ENCODE measurements at places on chromosomes 13 and 19.
A peak's percentile ranks its signal among the peaks of the same experiment; 100 is the strongest.

GRCh38 chr19:27775395-27775794 is 1437.6 kb downstream of the UQCRFS1 start:
- no peak for DNase-seq

DNA sequence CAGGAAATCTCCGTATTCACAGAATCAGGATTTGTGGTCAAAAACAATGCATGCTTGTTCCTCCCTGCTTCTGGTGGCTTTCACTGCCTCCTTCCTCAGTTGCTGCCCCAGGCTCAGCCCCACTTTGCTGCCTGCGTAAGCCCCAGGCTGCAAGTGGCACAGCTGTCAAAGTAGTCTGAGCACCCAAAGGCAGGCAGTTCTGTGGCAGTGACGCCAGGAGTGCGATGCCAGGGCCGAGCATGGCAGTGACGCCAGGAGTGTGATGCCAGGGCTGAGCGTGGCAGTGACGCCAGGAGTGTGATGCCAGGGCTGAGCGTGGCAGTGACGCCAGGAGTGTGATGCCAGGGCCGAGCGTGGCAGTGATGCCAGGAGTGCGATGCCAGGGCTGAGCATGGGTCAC is 77.3 kb upstream of the GPR183 start:
- peak; percentile 49 for DNase-seq

GRCh38 chr19:5832061-5832460 is 7.4 kb downstream of the FUT6 start:
- DNase-seq = no peak

GRCh38 chr19:1747285-1748114 is 5.8 kb upstream of the ONECUT3 start:
- DNase-seq = no peak

GRCh38 chr13:59461411-59461810 is 702.3 kb downstream of the DIAPH3 start:
- DNase-seq = no peak

DNA sequence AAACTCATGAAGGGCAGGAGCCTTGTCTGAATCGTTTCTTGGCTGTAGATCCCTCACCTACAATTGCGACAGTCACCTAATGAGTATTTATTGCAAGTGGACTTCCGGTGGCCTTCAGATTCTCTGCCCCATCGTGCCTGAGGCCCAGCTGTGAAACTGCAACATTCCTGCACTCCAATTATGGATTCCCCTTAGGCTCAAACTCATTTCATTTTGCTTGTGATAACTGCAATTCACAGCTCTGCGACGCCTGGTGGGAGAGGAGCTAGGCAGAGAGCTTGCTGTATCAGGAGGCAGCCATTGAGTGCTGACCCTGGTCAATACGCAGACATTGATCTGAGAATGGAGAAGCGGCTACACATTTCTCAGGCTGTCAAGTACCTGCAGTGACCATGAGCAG is 59.0 kb downstream of the CCDC70 start:
- no peak for DNase-seq

GRCh38 chr13:36965767-36966166 is 33.4 kb downstream of the ALG5 start:
- no peak for DNase-seq

DNA sequence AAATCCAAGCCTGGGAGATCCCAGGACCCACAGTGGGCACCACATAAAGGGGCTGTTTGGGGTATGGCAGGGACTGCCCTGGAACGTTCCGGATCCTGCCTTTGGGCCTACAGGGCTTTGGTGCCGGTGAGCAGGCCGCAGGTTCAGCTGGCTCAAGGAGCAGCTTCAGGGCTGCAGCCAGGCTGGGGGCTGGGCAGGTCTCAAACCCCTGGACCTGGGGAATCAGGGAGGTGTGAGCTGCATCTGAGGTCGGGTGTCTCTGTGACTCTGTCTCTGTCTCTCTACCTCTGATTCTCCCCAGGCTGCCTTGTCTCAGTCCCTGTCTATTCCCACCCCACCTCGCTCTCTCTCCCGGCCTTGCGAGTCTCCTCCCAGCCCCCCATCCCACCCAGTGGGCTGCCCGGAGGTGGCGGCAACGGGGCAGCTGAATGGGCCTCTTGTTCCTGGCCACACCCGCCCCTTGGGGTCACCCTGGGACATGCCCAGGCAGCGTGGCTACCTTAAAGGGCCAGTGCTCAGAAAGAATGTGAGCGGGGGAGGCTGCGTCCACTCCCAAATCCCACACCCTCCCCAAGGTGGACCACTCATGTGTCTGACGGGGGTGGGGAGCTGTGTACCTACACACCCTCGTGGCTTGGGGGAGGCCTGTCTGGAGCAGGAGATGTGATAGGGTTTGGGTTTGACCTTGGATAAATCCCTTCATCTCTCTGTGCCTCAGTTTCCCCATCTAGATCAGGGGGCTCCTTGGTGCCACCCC is 31.1 kb downstream of the NFIC start:
- DNase-seq = no peak

DNA sequence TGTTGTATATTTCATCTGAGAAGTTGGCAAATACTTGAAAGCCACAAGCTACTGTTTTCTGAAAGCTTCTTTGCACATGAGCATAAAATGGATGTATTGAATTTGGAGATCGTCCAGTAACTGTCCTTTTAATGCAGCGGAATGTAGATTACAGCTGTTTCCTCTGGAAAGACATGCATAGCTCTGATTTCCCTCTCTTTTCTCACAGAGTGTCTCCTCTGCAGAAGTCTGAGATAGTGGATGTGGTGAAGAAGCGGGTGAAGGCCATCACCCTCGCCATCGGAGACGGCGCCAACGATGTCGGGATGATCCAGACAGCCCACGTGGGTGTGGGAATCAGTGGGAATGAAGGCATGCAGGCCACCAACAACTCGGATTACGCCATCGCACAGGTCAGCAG is 283.0 kb downstream of the SHISA2 start:
- DNase-seq = no peak

GRCh38 chr13:52879950-52880741 is 31.7 kb upstream of the PCDH8 start:
- DNase-seq = no peak

GRCh38 chr13:34369931-34370330 is 552.0 kb downstream of the RFC3 start:
- DNase-seq = no peak

DNA sequence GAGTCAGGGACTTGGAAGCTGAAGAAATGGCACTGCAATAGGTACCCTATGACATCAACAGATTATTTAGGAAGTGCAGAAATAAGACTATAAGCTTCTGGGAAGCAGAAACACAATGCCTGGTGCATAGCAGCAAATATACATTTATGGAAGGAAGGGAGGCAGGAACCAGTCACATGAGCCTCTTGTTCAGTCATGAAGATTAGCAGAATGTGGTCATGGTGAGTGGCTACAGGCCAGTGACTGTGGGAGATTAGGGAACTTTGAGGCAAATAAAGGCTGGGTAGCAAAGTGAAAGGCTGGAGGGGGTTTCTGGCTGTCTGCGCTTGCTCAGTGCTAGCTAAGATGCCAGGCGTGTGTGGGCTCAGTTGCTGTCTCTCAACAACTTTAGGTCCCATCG is 96.3 kb downstream of the EPSTI1 start:
- no peak for DNase-seq

- no peak for DNase-seq
Measured at GRCh38 chr19:35291259-35291658, 702 bp upstream of the MAG start.

- DNase-seq = no peak
Measured at GRCh38 chr13:113836768-113837559, 26.9 kb downstream of the GAS6 start.

DNA sequence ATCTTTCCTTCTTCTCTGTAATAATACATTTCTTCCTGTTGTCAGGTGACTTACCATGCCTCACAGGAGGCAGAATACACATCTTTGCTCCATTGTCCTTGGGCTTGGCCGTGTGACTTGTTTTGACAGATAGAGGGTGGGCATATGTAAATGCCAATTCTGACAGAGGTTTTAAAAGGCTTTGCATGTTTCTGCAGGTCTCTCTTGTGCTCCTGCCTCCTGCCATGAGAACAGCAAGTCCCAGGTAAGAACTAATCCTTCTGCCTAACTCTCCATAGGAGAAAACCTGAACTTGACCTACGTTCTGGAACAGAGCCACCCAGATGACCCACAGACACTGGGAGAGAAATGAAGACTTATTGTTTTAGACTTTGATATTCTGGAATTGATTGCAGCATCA is 88.7 kb upstream of the TNFSF11 start:
- no peak for DNase-seq

DNA sequence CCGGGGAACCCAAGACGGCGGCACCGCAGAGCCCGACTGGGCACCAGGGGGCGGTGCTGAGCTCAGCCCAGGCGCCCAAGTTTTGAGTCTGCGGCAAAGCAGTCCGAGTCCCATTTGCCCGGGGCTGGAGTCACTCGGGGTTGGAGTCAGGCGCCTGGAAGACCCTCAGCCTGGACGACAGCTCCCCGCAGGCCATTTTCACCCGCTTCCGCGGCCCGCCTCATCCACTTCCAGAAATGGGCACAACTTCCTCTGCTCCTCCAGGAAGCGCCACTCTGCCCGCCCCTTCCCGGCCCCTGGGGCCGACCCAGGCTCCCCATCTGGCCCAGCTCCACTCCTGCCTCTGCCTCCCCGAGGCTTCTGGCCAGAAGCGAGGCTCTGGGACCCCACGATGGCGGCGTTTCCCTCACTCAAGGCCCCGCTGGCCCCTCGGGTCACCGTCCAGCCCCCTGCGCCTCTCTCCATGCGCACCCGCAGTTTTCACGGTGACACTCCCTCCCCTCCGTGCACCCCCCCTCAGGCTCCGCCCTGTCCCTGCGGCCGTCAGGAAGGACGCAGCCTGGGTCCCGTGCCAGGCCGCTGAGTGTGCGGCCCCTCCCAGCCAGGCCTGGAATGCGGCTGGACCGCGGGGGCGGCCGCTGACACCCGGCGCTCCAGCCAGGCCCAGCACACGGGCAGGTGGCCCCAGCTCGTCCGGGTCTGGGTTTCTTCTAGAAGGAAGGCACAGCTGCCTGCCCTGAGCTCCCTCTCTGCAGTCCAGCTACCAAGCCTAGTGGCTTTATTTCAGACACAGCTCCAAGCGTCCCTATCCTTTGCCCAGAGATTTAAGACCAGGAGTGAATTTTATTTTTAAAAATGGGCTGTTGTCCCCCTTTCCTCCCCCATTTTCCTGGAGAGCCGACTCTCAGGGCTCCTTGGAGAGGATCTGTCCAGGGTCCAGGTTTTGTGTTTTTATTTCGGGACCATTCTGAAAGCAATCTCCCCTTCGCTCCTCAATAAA is 4.7 kb downstream of the SERTAD1 start:
- DNase-seq = peak; percentile 55

- no peak for DNase-seq
Measured at GRCh38 chr19:54206831-54207177, 6.1 kb downstream of the RPS9 start.

GRCh38 chr13:34174671-34175145 is 356.8 kb downstream of the RFC3 start:
- DNase-seq = no peak

GRCh38 chr13:111115965-111116521 is 933 bp downstream of the ARHGEF7 start:
- DNase-seq = no peak

DNA sequence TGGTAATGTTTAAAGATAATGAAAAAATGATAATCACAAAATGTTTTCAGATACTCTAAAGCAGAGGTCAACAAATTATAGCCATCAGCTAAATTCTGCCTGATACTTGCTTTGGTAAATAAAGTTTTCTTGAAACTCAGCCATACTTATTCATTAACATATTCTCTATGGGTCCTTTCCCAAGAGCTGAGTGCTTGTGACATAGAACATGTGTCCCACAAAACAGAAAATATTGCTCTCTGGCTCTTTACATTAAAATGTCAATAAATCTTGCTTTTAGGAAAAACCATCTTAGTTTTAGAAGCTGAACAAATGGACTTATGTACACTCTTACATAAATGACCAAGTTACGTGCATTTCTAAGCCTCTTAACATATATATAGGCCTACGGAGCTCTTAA is 307.1 kb downstream of the DCT start:
- DNase-seq = no peak

DNA sequence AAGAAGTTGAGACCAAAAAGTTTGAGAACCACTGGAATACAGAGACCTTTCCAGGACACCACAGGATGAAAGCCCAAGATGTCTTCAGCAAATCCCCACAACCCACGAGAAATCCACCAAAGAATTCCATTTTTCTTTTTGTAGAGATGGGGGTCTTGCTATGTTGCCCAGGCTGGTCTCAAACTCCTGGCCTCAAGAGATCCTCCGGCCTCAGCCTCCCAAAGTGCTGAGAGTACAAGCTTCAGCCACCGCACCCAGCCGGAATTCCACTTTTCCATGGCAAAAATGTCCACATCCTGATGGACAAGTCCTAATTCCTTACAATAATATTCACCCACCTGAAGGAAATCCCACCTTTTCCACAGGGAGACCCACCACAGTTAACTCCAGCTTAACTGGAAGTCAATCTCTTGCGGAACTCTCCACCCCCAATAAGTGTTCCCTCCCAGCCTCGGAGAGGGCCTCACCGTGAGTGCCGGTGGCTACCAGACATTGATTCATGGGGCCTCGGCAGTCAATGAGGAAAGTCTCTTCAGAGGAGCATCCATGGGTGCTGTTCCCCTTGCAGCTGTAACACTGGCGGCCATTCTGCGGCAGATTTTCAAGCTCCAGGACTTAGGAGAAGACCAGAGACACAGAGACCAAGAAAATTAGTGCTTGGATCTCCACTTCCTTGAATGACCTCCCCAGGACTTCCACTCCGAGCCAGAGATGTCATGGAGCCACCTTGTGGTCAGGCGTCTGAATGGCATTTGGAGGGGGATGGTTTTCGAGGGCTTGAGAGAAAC is 12.3 kb upstream of the CADM4 start:
- no peak for DNase-seq

DNA sequence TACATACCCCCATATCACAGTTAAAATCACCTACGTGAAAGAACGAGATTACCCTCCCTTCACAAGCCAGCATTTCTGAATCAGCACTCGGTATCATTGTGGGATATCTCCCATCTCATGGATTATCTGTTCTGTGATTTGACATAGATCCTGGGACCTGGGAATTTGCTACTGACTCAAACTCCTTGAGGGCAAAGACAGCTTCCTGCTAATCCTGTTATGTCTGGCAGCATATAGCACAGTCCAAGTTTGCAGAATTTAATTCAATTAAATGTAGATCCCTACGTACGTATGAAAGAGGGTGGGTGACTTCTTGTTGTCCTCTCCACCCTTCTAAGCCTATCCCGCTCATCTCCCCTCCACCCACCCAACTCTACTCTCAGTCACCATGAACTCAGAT is 476.5 kb downstream of the KLF5 start:
- DNase-seq = no peak

GRCh38 chr13:91482427-91482826 is 84.0 kb downstream of the GPC5 start:
- DNase-seq = no peak

DNA sequence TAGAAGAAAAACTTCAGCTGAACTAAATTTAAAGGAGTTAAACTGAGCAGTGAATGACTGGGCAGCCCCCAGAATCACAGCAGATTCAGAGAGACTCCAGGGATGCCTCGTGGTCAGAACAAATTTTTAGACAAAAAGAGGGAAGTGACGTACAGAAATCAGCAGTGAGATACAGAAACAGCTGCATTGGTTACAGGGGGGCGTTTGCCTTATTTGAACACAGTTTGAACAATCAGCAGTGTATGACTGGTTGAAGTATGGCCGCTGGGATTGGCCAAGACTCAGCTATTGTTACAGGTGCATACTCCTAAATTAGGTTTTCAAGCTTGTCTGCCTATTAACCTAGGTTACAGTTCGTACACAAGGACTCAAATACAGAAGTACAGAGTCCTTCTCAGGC is 2.2 kb upstream of the SPRYD7 start:
- no peak for DNase-seq

- DNase-seq = no peak
Measured at GRCh38 chr13:42794577-42795275, 13.3 kb downstream of the FAM216B start.

All from CD4-positive, alpha-beta T cell (primary cell).